ENCODE measurements at places on chromosomes 3 and 15. TPM values are rescaled to one million over a fixed set of nuclear protein-coding genes. Genes with fewer than 3 reads are reported as not detected.

- DNase-seq: no peak
- no peak overlapping the region for H3K27ac ChIP-seq
- no peaks in the 10 kb centered on the region for H3K36me3 ChIP-seq
These were observed 20.9 kb downstream of the SMAD6 start for GRCh38 chr15:66722757-66723540.

DNA sequence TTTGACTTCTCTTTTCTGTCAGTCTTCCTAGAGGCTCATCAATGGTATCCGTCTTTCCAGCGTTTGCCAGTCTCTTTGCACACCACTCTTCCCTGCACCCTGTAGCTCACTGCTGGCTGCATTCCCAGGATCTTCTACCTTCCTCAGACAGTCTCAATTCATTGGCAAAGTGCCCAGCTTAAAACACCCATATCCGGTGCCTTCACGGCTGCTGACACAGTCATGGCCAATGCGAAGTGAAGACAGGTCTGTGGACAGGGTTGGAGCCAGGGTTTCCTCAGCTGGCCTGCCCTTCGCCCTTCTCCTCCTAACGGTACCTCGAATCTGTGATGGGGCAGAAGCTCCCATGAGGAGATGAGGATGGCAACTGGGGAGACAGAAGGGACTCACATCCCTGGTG, 36.1 kb downstream of the PTH1R start:
- no peaks in the 10 kb centered on the region for H3K4me1 ChIP-seq
- H3K27ac ChIP-seq: no peak overlapping the region
- no peaks in the 10 kb centered on the region for H3K27me3 ChIP-seq
- H3K4me3 ChIP-seq: no peak overlapping the region
- H3K36me3 ChIP-seq: peaks cover 22% of the 10 kb centered on the region

- H3K4me1 ChIP-seq: no peaks in the 10 kb centered on the region
- H3K27ac ChIP-seq: no peak overlapping the region
- H3K36me3 ChIP-seq: no peaks in the 10 kb centered on the region
- H3K27me3 ChIP-seq: no peaks in the 10 kb centered on the region
- DNase-seq: no peak
- H3K4me3 ChIP-seq: no peak overlapping the region
These were observed 58.1 kb upstream of the MEF2A start for GRCh38 chr15:99507504-99508310.

GRCh38 chr3:108051005-108051404, 39.8 kb downstream of the CD47 start:
- H3K36me3 ChIP-seq: no peaks in the 10 kb centered on the region
- no peaks in the 10 kb centered on the region for H3K4me1 ChIP-seq
- no peak overlapping the region for H3K4me3 ChIP-seq
- H3K27me3 ChIP-seq: no peaks in the 10 kb centered on the region

The BSN gene
- 2.8 TPM for total RNA-seq

The CCDC39 gene
- total RNA-seq: 0.44 TPM

The ACKR2 gene
- total RNA-seq: 0.41 TPM

DNA sequence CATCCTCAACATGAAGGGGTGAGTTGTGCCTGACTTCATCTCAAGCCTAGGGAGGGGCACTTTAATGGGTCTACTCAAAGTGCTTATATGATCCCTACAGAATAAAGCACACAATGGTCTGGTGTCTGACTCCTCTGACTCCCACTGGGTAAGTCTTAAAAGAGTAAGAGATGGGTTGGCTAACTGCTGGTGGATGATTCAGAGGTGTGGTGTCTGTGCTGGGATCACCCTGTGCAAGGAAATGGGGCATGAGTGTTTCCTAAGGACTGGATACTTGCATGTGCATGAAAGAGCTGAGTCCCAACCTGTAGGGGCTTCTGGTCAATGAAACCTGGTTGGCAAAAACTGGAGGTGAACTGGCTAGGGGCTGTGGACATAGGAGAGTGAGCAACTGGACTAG, 158.8 kb downstream of the IL20RB start:
- H3K36me3 ChIP-seq: no peaks in the 10 kb centered on the region
- no peak for DNase-seq
- no peak overlapping the region for H3K4me3 ChIP-seq
- H3K4me1 ChIP-seq: peaks cover 17% of the 10 kb centered on the region
- no peak overlapping the region for H3K27ac ChIP-seq

The HYAL2 gene
- total RNA-seq: 65.6 TPM

DNA sequence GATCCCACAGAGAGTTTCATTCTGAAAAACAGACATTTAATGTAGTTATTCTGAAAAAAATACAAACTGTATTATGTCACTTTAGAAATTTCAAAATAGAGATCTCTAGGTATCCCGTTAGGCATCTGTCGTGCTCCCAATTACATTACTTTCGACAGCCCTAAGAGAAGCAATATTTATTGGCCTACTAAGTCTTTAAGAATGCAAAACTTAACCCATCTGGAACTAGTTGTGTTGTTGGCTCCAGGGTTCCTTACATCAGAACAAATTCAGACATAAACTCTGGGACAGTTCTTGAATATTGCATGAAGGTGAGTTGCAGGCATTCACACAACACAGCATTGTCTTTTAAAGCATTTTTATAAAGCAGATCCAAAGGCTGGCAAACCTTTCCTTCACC, 498.4 kb downstream of the FHIT start:
- H3K27ac ChIP-seq: no peak overlapping the region
- H3K27me3 ChIP-seq: no peaks in the 10 kb centered on the region
- H3K4me1 ChIP-seq: peaks cover 40% of the 10 kb centered on the region

GRCh38 chr15:67678993-67679392, 136.5 kb downstream of the MAP2K5 start:
- 0 out of 2 replicates have a peak, but pooled peaks cover 4% of the 10 kb centered on the region for H3K4me1 ChIP-seq
- H3K27ac ChIP-seq: no peak overlapping the region
- peaks cover 9% of the 10 kb centered on the region for H3K36me3 ChIP-seq
- H3K4me3 ChIP-seq: no peak overlapping the region

DNA sequence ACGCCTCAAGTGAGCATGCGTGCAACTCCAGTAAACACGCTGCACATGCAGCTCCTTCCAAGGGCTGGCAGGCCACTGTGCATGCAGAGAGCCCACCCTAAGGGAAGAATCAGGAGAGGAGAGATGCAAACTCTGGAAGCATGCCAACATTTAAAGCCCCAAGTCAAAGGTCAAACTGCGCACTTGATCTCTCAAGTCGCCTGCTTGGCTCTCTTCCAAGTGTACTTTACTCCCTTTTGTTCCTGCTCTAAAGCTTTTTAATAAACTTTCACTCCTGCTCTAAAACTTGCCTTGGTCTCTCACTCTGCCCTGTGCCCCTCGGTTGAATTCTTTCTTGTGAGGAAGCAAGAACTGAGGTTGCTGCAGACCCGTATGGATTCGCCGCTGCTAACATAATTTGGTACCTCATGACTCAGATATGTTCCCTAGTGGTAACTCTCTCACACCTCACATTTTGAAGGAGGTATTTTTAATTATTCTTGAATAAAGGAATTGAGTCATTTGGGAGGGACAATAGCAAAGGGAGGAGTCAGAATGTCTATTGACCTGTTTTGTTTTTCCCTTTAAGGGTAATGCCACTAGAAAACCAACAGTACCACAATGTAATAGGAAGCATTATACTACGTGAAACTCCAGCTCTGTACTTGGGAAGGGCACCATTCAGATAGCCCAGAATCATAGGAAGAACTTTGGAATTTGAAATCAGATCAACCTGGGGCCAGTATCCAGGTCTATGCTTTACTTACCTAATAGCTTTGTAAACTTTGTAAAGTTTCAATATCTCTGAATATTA, 19.6 kb upstream of the DGKG start:
- H3K27me3 ChIP-seq: no peaks in the 10 kb centered on the region
- H3K4me1 ChIP-seq: peaks cover 15% of the 10 kb centered on the region
- no peaks in the 10 kb centered on the region for H3K36me3 ChIP-seq

GRCh38 chr3:156867174-156867573, 41.0 kb downstream of the LEKR1 start:
- DNase-seq: no peak
- H3K36me3 ChIP-seq: no peaks in the 10 kb centered on the region
- no peak overlapping the region for H3K4me3 ChIP-seq

- H3K36me3 ChIP-seq: peaks cover 25% of the 10 kb centered on the region
- no peak for DNase-seq
- H3K27me3 ChIP-seq: no peaks in the 10 kb centered on the region
- H3K27ac ChIP-seq: no peak overlapping the region
These were observed 96.9 kb downstream of the RFX7 start for GRCh38 chr15:56146756-56147155.

GRCh38 chr3:170815340-170815739, 54.7 kb downstream of the RPL22L1 start:
- no peaks in the 10 kb centered on the region for H3K36me3 ChIP-seq
- no peak overlapping the region for H3K4me3 ChIP-seq
- peaks cover 86% of the 10 kb centered on the region for H3K4me1 ChIP-seq
- no peak overlapping the region for H3K27ac ChIP-seq
- peak; percentile 73 for DNase-seq
- H3K27me3 ChIP-seq: peaks cover 11% of the 10 kb centered on the region

DNA sequence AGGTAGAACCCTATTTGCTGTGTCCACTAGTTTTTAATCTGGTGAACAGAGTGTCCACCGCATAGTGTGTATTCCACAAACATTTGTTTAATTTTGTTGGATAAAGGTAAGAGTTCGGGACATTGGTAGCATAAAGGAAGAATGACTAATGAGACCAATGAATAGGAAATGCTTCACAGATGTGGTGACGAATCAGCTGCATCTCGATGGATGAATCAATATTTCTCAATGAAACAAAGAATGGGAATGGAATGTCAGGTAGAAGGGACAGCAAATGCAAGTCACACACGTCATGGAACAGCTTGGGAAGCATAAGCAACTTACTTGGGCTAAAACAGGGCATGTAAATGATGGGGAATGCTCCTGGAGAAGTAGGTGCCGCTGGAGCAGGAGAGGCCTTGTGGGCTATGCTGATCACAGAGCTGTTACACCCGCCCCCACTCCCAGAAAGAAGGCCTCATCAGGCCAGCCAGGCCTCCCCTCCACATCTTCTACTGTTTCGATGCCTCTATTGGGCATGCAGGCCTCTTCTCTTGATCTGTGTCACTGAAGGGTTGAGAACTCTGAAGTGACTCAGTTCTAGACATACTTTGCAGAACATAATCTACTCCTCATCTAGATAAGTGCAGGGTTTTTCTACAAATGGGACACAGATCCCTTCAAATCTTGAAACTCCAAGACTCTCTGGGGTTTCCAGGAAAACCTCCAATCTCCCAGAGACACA, 120.0 kb upstream of the GADL1 start:
- H3K36me3 ChIP-seq: 0 out of 2 replicates have a peak, but pooled peaks cover 3% of the 10 kb centered on the region
- H3K4me3 ChIP-seq: no peak overlapping the region
- no peak overlapping the region for H3K27ac ChIP-seq
- peaks cover 38% of the 10 kb centered on the region for H3K27me3 ChIP-seq
- DNase-seq: no peak

DNA sequence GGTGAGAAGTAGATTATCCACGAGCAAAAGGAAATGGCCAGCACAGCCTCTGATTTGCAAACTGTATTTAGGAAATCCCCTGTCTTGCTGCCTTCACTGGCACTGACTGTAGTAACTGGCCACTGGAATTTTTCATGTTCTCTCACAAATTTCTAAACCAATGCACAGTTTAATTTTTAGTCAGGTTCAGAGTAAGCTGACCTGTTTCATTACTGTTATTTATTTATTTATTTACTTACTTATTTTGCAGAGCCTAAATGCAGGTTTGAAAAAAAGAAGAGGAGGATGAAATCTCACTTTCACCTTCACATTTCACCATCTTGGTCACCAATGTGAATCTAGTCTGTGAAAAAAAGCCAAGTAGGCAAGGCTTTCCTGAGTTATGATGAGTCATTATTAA, 291.0 kb downstream of the PLOD2 start:
- peak overlapping the region; percentile 84 for H3K27ac ChIP-seq
- DNase-seq: no peak
- no peaks in the 10 kb centered on the region for H3K36me3 ChIP-seq
- H3K4me1 ChIP-seq: peaks cover 8% of the 10 kb centered on the region
- H3K4me3 ChIP-seq: no peak overlapping the region

- no peaks in the 10 kb centered on the region for H3K4me1 ChIP-seq
- H3K36me3 ChIP-seq: no peaks in the 10 kb centered on the region
- H3K27ac ChIP-seq: no peak overlapping the region
These were observed 210.0 kb downstream of the NFKBIZ start for GRCh38 chr3:102059145-102059943.

The ZKSCAN7 gene
- total RNA-seq: 8.9 TPM

The CLEC3B gene
- 0.92 TPM for total RNA-seq

DNA sequence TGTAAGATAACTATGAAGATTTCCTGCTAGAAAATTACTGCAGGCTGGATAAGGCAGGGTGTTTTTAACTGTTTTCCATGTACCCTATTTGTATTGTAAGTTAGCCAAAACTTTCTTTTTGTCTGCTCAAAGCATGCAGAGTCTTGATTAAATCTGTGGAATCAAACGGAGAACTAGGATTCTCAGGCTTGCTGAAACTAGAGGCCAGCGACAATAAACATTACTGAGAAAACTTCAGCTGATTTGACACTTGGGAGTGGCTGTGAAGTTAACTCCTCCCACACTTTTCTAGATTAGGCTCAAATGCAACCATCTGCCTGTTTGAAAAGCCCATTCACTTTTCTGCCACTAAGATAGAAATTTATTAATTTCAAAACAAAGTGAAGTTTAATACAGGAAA, 153.2 kb upstream of the FRMD4B start:
- DNase-seq: no peak
- H3K4me3 ChIP-seq: no peak overlapping the region
- no peak overlapping the region for H3K27ac ChIP-seq
- H3K4me1 ChIP-seq: peaks cover 21% of the 10 kb centered on the region

GRCh38 chr3:172711454-172711795, 558 bp upstream of the NCEH1 start:
- peak overlapping the region; percentile 82 for H3K27ac ChIP-seq
- H3K4me1 ChIP-seq: peaks cover 14% of the 10 kb centered on the region
- no peaks in the 10 kb centered on the region for H3K27me3 ChIP-seq
- H3K36me3 ChIP-seq: no peaks in the 10 kb centered on the region
- H3K4me3 ChIP-seq: peak overlapping the region; percentile 93
- no peak for DNase-seq

- H3K36me3 ChIP-seq: no peaks in the 10 kb centered on the region
- no peaks in the 10 kb centered on the region for H3K4me1 ChIP-seq
- H3K27me3 ChIP-seq: peaks cover 2% of the 10 kb centered on the region
These were observed 400.8 kb upstream of the PROK2 start for GRCh38 chr3:72185549-72186399.

DNA sequence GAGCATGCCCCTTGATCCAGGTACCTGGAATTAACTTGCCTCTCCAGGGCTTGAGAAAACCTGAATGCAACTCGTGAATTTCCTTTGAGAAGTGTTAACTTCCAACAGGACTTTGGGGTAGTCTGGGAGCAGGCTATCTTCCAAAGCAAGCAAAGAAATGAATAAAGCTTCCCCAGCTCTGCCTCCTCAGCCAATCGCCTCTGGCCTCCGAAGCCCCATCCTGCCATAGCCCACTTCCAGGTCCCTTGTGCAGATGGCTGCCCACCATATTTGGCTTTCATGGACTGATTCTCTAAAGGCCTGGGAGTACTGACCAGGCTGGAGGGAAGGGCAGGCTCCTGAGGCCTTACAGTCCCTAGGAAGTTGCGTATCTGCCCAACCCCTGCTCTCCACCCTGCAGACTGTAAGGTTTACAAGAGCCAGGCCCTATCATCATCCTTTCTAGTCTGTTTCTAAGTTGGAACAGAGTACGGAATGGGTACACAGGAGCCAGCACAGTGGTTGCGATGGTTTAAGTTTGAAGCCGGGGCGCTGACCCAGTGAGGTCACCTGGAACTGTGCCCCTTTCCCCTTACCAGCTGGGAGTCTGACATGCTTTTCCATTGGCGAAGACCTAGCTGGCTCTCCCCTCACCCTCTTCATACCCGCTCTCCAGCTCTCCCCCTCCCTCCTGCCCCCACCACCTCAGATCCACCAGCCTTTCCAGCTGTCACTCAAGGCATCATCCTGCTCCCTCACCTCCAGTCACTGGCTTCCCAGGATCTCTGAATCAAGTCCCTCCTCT, 1.1 kb upstream of the PML start:
- 0 out of 2 replicates have a peak overlapping the region, but pooled peaks have one; percentile 39 for H3K27ac ChIP-seq
- peak overlapping the region; percentile 97 for H3K4me3 ChIP-seq
- peaks cover 3% of the 10 kb centered on the region for H3K36me3 ChIP-seq
- peaks cover 36% of the 10 kb centered on the region for H3K4me1 ChIP-seq
- DNase-seq: no peak

The SEMA3G gene
- 2.5 TPM for total RNA-seq

The GXYLT2 gene
- total RNA-seq: 5.3 TPM
